IMR-90 (cell line): ENCODE measurements at places on chromosomes 4 and X.

- no peak for DNase-seq
Measured at GRCh38 chrX:17368002-17368401, 7.0 kb upstream of the NHS start.

- DNase-seq: no peak
Measured at GRCh38 chrX:52139545-52139895, 45.2 kb upstream of the MAGED4 start.

GRCh38 chr4:80335554-80336358 lies at the start of gene CFAP299:
Gene CFAP299, plus strand, starts transcription at chr4:80335730.
- peak; percentile 90 for DNase-seq

DNA sequence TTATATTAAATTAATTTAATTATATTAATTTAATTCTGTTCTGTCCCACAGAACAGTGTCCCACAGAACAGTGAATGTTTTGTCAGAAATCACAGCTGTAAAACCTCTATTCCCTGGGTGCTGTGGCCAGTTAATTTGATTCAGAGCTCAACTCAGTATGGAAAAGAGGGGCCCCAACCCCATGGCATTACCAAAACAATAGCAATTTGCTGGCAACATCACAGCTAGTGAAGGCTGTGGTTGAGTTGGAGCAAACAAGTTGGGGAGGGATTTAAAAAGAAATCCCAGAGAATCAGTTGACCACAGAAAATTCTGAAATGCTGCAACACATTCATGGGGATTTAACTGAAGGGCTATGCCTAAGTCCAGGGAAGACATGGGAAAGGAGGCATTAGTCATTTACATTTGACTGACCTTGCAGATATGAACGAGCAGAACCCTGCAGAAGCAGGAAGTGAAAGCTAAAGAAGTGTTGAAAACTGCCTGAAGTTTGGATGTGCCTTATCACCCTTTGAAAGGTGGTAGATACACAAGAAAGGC lies 30.1 kb downstream of the PDHA2 start:
- no peak for DNase-seq

- no peak for DNase-seq
Measured at GRCh38 chr4:74400395-74400794, 35.5 kb downstream of the EREG start.

DNA sequence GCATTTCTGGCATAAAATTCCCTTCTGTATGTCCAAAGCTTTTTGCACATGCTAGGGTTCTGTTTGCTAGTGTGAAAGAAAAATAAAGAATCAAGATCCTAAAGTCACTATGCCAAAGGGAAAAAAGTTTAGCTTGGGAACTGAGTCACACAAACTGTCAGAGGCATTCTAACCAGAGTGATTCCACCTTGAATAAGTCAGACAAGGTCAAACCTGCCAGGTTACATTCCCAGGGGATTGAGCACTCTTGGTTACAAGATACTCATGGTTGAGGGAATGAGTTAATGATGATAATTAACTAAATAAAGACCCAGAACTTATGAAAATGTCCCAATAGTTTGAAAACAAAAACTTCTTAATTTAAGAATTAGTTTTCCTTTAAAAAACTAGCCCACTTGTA lies 13.7 kb upstream of the UGT2B17 start:
- DNase-seq: no peak

GRCh38 chr4:86788826-86789225 lies 60.4 kb downstream of the SLC10A6 start:
- DNase-seq: no peak

- DNase-seq: peak; percentile 1
Measured at GRCh38 chrX:21781525-21781924, 23.6 kb upstream of the SMPX start.

- no peak for DNase-seq
Measured at GRCh38 chrX:24945009-24945408, 70.8 kb downstream of the ARX start.

DNA sequence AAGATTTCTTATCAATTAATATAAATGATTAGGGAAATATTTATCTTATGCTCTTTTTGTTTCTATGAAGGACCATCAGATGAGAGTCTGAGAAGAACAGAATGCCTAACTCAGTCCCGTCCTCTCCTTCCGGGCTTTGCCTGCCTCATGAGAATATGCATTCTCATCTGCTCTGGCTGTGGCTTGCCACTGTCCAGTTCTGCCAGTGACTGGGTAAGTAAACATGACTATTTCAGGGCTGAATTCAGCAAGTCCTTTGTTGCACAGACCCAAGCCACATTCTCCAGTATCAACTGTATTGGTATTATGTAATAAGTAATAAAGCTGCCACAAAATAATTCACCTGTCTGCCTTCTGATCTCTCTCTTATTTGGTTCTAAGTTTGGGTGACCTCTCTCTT lies 110.7 kb downstream of the WDFY3 start:
- no peak for DNase-seq

- DNase-seq: no peak
Measured at GRCh38 chr4:170979736-170980135, 833.5 kb upstream of the GALNTL6 start.

- no peak for DNase-seq
Measured at GRCh38 chr4:8171266-8171665, 12.7 kb upstream of the ABLIM2 start.

- DNase-seq: no peak
Measured at GRCh38 chrX:17829566-17829965, 31.5 kb downstream of the RAI2 start.

GRCh38 chr4:165502916-165503907 lies 124.4 kb downstream of the CPE start:
- DNase-seq: peak; percentile 5

DNA sequence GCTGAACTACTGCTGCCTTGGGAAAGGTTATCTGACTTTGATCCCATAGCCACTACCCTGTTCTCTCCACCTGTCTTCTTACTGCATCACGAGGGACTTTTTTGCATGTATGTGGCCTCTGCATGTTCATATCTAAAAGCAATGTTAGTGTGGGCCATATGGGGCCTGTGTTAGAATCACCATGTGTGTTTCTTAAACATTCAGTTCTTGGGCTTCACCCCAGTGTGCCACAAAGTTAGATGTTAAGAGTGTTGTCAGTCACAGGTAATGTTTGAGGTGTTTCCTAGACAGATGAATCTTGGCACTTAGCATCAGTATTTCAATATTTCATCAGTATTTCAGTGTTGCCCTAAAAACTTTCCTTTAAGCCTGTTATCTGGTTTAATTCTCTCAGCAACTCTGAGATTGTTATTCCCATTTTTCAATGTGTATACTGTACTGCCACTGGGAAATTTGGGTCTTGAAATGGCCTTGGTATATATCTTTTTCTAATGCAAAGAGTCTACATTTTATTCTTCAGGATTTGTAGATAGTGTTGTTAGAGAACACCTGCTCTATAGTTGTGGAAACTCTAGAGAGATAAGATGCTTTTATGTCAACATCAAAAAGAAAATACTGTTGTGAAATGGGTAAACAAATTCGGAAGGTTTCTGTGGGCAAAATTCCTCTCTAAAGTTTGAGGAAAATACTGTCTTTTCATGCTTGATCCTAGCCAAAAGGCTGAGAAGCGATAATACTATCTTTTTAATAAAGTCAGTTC lies 259.7 kb downstream of the BMPR1B start:
- DNase-seq: no peak

DNA sequence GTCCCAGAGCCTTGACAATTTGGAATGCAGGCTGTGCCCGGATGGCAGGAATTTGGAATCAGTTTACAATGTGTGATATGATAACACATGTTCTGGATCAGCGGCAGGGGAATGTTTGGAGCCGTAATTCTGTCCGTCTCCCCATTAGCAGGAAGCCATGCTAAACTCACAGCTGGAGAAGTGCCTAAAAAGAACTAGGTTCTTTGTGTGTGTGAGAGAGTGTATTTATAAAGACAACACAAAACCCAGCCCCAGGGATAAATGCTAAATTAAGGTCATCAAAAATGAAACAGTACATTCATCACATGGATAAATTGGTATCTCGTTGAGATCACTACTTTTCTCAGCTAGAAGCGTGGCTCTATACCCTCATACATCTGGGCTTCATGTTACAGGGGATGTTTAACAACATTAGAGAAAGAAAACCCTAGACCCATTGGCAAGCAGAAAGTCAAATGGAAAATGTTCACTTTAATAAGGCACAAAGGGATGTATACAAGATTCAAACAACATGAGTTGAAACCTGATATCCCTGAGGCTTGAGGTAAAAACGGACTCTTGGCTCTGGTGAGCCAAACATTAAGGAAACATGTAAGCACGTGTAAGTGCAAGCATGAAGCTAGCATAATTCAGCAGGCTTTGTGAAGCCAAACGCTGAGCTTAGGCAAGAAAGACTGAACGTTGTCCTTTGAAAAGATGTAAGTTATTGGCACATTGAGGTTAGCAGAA lies 18.0 kb upstream of the TMEM131L start:
- peak; percentile 81 for DNase-seq

GRCh38 chrX:12771445-12772069 lies 19.7 kb upstream of the PRPS2 start:
- DNase-seq: peak; percentile 31
